ENCODE measurements at places on chromosomes 6 and 20.

GRCh38 chr20:57883761-57884160 lies 173.9 kb upstream of the PMEPA1 start:
- no peak for DNase-seq

DNA sequence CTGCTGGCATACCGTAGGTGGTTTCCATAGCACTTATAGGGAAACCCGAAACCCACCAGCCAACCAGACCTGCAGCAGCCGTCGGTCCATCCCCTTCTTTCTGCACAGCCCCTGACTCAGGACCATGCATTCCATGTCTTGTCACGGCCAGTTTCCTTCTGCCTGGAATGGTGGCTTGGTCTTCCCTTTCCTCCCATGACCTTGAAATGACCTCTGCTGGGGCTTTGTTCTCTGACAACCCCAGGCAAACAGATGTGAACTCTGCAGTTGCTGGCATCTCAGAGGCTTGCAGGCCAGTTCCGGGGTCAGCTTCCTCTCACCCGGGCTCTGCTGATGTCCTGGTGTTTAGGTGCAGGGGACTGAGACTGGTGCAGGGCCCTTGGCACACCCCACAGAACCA lies 250.8 kb downstream of the SMOC2 start:
- no peak for DNase-seq

DNA sequence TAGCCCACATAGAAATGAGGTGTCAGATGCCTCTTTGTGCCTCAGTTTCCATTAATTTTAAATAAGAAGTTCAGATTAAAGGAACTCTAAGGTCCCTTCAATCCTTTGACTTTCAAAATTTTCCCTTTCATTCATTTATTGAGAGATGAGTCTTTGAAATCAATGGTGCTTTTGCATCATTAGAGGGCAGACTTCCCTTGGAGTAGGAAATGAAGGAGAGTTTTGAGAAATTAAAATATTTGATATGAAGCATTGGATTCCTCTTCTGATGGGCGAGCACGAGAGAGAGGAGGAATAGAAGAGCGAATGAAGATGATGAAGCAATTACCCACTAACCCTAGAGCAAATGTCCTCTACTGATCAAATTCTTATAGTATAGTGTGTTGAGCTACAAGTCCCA lies 105.7 kb downstream of the EDN1 start:
- peak; percentile 71 for DNase-seq

GRCh38 chr20:11890331-11891076 lies 27.2 kb upstream of the BTBD3 start:
- DNase-seq, result peak; percentile 82

GRCh38 chr6:151629791-151630190 lies 136.0 kb downstream of the CCDC170 start:
- DNase-seq, result no peak

- peak; percentile 40 for DNase-seq
Measured at GRCh38 chr6:128557081-128557480, 36.7 kb upstream of the PTPRK start.

DNA sequence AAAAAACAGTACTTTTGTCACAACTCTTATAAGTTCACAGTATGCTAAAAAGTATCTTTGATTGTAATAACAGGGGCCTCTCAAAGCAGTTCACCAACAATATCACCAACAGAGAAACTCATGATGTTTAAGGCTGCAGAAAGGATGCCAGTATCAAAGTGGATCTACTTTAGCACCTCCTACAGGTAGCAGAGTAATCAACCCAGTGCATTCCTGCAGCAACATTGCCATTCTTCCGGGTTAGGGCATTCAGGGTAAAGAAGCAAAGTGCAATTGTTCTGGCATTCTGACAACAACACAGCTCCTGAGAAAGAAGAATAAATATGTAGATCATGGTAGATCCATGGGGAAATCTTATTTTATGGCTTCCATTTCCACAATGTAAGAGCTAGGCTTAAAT lies 7.6 kb upstream of the SLC17A4 start:
- no peak for DNase-seq

- no peak for DNase-seq
Measured at GRCh38 chr6:152794696-152795095, 44.1 kb downstream of the VIP start.

DNA sequence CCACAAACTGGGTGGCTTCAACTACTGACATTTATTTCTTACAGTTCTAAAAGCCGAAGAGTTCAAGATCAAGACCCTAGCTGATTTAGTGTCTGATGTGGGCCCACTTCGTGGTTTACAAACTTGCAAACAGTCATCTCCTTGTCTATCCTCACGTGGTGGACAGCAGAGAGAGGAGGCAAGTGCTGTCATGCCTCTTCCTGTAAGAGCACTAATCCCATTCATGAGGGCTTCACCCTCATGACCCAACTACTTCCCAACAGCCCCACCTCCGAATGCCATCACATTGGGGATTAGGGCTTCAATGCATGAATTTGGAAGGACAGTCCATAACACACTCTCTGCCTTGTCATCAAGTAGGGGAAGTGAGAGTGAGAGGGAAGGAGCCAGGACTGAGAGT lies 15.6 kb upstream of the ISM1 start:
- DNase-seq, result no peak

- DNase-seq, result no peak
Measured at GRCh38 chr6:108295676-108296075, 822 bp downstream of the AFG1L start.

DNA sequence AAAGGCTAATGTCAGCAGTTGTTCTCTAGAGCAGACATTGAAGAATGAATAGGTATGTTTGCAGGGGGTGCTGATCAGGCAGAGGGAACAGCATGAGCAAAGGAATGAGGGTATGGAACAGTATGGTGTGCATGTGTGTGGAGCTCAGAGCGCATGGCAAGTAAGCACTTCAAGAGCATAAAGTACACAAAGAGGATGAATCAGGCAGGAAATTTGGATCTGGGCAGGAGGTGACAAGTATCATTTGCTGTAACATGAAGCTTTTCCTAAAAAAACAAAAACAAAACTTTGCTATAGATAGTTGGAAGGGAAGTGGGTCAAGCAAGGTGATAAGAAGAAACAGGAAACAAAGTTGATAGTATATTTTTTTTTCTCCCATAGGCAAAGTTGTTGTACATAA lies 746.8 kb downstream of the HDGFL1 start:
- no peak for DNase-seq

- peak; percentile 33 for DNase-seq
Measured at GRCh38 chr6:113862112-113862511, 5.0 kb downstream of the MARCKS start.

GRCh38 chr6:101682937-101683336 lies 289.4 kb downstream of the GRIK2 start:
- DNase-seq, result no peak

DNA sequence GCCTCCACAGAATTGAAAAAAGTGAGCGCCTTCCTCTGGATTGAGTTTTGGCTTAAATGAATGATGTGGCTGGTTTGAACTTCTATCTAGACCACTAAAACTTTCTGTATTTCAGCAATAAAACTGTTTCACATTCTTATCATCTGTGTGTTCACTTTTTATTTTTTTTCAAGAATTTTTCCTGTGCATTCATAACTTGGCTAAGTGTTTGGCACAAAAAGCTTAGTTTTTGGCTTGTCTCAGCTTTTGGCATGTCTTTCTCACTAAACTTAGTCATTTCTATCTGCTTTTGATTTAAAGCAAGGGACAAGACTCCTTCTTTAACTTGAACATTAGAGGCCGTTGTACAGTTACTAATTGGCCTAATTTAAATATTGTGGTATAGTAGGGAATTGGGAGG lies 1015.1 kb downstream of the EPHA7 start:
- DNase-seq, result no peak

DNA sequence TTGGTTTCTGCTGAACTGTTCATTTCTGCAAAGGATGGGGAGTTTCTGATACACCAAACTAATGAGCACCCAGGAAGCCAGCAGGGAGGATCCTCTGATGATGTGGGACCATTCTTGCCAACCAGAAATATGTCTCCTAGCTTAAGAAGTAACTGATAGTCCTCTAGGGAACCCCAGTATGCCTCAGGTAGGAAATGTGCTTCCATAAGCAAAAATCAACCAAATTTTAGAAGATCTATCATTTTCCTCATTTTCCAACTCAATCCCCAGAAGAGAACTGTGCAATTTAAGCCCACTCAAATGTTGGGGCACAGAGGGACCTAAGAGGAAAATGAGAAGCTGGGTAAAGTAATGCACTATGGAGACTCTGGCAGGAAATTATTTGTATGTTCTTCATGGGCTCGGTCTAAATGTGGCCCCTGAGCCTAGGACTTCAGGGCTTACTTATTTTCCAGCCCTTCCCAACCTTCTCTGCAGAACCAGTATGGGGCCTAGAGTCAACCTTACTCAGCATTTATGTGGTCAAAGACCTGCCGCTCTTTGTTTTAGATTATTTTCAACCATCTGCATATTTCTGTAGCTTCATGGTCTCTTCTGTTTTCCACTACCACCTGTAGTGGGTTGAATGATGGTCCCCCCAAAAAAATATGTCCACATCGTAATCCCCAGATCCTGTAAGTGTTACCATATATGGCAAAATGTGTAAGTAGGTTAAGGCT lies 359.8 kb upstream of the CDH4 start:
- DNase-seq, result no peak

- peak; percentile 5 for DNase-seq
Measured at GRCh38 chr20:7490288-7490687, 450.0 kb downstream of the HAO1 start.

DNA sequence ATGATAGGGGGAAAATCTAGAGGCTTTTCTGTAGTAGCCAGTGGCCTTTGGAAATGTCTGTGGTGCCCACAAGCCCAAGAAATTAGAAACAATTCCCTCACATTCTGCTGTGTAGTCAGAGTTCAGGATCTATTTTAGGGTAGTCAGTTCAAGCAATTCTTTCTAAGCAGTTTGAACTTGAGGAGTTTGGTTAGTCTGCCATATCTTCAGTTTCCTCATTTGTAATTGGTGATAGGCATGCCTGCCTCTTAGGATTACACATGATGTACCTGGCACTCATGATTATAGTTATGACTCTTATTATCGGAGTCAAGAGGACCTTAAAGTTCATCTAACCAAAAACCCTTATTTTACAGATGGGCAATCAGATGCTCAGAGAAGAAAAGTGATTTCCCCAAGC lies 21.2 kb upstream of the MEP1A start:
- DNase-seq, result no peak

DNA sequence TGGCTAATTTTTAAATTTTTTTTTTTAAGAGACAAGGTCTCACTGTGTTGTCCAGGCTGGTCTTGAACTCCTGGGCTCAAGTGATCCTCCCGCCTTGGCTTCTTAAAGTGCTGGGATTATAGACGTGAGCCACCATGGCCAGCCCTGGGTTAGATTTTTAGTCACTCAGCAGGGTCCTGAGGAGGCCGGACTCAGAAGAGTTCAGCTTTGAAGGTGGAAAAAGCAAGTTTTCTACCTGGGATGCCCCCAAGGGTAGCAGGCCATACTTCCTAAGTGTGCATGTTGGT lies 44.2 kb downstream of the FGD2 start:
- no peak for DNase-seq

DNA sequence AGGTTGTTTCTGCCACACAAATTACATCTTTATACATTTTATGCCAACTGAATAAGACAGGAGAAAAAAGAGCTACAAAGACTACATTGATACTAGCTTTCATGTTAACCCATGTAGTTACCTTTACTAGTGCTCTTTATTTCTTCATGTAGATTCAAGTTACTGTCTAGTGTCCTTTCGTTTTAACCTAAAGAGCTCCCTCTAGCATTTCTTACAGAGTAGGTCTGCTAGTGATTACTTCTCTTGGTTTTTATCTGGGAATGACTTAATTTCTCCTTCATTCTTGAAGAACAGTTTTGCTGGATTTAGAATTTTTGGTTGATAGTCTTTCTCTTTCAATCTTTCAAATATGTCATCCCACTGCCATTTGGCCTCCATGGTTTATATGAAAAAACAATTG lies 21.2 kb upstream of the NOP56 start:
- DNase-seq, result peak; percentile 19

DNA sequence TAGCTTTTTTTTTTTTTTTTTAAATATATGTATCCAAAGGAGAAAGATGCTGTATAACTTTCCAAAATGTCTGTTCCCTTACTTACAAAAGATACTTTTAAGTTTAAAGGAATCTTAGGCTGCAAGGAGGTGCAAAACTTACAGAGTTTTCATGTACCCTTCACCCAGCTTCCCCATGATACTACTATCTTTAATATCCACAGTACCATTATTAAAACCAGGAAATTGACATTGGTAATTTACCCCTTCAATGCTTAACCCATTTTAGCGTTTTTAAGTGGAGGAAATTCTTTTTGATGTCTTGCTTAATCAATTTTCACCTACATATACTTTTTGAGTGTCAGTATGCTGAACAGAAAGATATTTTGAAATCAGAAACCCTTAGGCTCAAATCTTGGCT lies 310.9 kb downstream of the PRL start:
- no peak for DNase-seq

DNA sequence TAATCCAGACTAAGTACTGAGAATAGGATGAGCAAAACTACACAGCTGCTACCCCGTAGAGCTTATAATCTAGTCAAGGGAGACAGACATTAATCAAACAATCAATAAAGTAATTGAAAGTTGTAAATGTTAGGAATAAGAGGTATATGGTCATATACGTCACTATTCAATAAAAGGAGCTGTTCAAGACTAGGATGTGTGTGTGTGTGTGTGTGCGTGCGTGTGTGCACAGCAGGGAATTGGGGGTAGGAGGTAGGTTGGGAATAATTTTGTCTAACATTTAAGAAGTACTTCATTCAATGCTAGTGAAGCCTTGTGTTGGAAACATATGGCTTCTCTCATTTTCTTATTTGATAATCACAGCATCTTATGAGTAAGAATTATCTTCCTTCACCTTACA lies 41.8 kb downstream of the SESN1 start:
- DNase-seq, result no peak

DNA sequence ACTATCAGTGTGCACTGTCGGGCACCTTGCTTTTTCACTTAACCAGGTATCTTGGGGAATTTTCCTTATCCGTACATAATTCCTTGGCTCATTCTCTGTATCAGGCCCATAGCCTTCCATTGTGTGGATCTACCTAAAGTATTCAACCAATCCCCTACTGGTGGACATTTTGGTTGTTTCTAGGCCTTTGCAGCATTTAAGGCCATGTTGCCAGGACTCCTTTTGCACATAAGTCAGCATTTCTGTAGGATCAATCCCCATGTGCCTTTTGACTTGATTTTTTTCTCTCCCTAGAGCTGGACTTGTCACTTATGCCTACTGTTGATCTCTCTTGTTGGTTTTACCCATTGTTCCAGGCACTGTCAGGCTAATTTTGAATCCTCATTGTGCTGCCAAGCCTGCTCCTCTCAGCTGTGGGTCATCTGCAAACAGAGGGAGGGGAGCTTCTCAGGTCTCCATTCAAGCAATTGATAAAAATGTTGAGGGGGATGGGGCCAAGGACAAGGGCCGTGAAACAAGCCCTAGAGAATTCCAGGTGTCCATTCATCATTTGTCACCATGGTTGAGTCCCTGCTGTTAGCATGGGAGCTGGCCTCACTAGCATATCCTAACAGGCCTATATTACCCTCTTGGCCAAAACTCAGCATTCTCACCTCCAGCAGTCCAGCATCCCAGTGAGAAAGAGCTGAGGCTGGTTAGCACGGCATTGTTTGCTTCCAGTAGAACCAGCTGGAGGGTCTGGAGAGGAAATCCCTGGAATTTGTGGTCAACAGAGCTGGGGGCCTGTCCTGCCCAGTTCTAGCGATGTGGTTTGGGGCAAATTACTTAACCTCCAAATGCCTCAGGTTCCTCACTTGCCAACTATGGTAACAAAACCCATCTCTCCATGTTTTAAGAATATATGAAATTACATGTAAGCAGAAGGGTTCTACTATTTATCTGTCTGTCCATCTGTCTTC lies 178.4 kb downstream of the MRPL14 start:
- DNase-seq, result peak; percentile 30

- DNase-seq, result no peak
Measured at GRCh38 chr6:2449572-2449940, 204.2 kb upstream of the GMDS start.

GRCh38 chr20:3328501-3328900 lies 79.0 kb downstream of the DNAAF9 start:
- DNase-seq, result no peak

All from fibroblast of the aortic adventitia (primary cell).